ENCODE measurements at places on chromosomes 2 and 18. TPM values are rescaled to one million over a fixed set of nuclear protein-coding genes. Genes with fewer than 3 reads are reported as not detected.

SCN2A gene
- 4.4 TPM for total RNA-seq

ADGRF3 gene
- total RNA-seq: not detected

UGT1A3 gene
- not detected for total RNA-seq

- DNase-seq: peak; percentile 40
Observed at GRCh38 chr18:2304378-2305175, 266.7 kb downstream of the METTL4 start.

DNA sequence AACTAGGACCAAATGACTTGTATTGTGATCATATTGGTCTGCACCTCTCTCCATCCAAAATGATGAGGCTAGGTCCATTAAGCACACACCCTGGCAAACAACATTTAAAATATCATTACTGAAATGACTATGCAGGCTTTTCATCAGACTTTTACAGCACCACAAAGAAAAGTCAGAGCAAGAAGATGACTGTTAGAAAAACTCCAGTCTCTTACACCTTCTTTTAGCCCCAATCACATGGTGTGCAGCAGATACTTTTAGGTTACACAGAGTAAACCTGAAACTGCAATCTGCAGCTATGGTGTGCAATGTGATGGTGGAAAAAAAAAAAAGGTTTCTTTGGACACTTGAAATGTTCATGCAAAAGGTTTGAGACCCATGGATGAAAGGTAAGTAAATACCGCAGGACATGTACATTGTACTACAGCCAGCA lies 5.4 kb upstream of the POLI start:
- no peak for DNase-seq

DNA sequence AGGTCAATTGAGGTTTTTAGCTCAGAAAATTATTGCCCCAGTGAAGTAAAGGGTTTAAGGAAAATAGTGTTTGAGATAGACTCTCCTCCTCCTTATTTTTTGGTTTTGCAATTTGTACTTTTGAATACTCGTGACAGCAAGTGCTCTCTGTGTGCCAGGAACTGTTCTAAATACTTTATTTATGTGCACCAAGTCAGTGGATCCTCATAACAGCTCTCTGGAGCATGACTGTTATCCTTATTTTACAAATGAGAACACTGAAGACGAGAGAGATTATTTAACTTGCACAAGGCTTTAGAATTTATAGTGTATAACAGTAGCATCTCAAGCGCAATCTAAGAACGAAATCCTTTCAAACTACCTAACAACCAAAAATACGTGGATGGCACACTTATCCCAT lies 24.7 kb downstream of the BABAM2 start:
- DNase-seq: no peak

DNA sequence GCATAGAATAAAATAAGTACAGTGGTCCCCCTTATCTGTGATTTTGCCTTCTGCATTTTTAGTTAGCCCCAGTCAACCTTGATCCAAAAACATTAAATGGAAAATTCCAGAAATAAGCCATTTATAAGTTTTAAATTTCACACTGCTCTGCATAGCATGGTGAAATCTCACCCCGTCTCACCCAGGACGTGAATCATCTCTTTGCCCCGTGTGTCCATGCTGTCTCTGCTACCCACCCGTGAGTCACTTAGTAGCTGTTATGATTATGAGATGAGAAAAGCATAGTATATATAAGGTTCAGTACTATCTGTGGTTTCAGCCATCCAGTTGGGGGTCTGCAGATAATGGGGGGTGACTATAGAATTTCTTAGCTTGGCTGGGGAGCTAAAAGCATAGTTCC lies 67.3 kb downstream of the RHBDD1 start:
- peak; percentile 74 for DNase-seq

- no peak for DNase-seq
Observed at GRCh38 chr2:147311058-147311430, 533.8 kb upstream of the ACVR2A start.

Data from HT1080 (cell line).